ENCODE measurements at places on chromosomes 12 and 14.

GRCh38 chr14:40188006-40188405, 755.8 kb upstream of the FBXO33 start:
- no peak for DNase-seq

GRCh38 chr12:68239309-68239982, 13.8 kb upstream of the IL26 start:
- DNase-seq, result no peak

- no peak for DNase-seq
Measured at GRCh38 chr12:104167519-104168458, 29.8 kb upstream of the NFYB start.

- DNase-seq, result no peak
Measured at GRCh38 chr12:5377997-5378592, 53.8 kb upstream of the NTF3 start.

- DNase-seq, result no peak
Measured at GRCh38 chr12:105374303-105374702, 43.8 kb downstream of the C12orf75 start.

- DNase-seq, result no peak
Measured at GRCh38 chr14:85050180-85050579, 479.8 kb upstream of the FLRT2 start.

GRCh38 chr12:48118284-48118871, 786 bp upstream of the PFKM start:
- no peak for DNase-seq

- DNase-seq, result no peak
Measured at GRCh38 chr14:104223101-104224041, 85.0 kb downstream of the KIF26A start.

DNA sequence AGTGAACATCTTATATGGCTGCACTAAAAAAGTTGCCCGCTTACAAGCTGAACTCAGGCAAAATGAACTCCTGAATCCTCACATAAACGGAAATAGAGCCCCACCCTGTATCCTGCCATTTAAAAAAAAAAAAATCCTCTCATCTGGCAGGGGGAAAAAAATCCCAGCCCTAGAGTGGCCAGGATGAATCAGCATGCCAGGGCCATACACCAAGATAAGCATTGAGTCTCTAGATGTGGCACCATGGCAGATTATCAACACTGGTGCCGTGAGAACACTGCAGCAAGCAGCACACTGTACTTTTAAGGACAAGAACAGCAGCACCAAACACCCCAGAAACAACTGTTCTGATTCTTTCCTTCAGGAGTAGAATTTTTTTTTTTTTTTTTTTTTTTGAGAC, 65.5 kb downstream of the RASSF3 start:
- DNase-seq, result no peak

DNA sequence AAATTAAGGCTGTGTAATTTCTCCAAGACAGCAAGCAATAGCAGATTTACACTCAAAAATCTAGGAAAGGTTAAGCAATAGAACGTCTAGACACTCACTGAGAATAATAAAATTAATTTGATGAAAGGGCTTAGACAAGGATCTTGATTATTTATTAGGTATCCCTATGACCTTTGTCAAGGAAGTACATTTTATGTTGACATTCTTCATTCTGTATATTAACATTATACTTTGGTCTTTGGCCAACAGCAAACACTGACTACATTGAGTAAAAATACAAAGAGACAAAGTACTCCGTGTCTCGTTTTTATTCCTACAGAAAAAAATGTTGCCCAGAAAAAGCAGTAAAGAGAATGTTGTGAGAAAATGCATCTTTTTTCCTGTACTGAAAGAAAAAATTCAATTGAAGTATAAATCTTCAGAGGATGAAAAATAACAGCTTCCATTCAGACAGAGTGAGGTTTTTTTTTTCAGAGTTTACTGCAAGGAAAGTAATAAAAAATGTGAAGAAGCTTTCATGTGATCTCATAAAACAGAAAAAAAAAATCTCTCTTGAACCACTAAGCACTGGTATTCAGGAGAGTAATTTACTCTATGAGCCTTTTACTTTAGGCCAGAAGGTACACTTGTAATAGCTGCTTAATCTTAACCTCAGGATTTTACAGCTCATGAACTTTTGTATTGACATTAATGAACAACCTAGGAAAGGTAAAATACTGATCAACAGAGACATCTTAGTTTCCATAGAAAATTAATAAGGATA, 605.0 kb downstream of the FSCB start:
- no peak for DNase-seq

- DNase-seq, result no peak
Measured at GRCh38 chr12:129186952-129187351, 333.7 kb downstream of the GLT1D1 start.

GRCh38 chr12:101634724-101635123, 40.0 kb downstream of the MYBPC1 start:
- DNase-seq, result no peak

- DNase-seq, result no peak
Measured at GRCh38 chr12:107803092-107803491, 28.6 kb downstream of the ASCL4 start.

DNA sequence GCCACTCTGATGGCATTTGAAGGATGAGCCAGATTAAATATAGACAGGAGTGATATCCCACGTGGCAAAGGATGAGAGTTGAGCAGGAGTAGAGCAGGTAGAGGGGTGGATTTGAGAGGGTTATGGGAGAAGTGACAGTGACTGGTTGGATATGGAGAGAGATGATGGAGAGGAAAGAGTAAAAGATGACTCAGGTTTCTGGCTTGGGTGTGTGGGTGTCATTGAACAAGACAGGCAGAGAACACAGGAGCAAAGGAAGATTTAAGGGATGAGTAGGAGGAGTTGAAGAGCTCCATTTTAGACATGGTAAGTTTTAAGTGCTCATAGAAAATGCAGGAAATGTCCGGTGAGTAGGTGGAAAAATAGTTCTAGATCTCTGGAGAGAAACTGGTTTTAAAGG, 136.9 kb downstream of the EGLN3 start:
- no peak for DNase-seq

GRCh38 chr12:53483225-53483978, 15.9 kb downstream of the MAP3K12 start:
- no peak for DNase-seq

GRCh38 chr14:63616015-63616414, 25.7 kb downstream of the WDR89 start:
- no peak for DNase-seq

- DNase-seq, result no peak
Measured at GRCh38 chr12:96050139-96050538, 14.8 kb upstream of the LTA4H start.

GRCh38 chr14:59087240-59087639, 101.2 kb upstream of the DAAM1 start:
- no peak for DNase-seq

GRCh38 chr12:56014205-56014604, 6.6 kb upstream of the IKZF4 start:
- no peak for DNase-seq

DNA sequence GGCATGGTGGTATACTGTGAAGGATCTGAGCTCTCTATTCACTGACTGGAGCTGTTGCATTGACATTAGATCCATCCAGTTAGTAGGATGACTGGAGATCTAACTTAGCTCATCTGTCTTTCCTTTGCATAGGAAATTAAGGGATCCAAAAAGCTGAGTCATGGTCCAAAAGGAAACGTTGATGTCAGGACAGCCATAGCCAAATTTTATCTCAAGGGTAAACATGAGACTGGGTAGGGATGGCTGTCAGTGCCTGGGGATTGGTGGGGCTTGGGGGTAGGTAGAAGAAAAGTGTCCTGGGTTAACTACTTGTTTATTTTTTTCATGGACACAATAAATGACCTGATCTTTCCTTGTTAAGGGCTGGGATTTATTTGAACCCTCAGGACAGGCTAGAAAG, 4.6 kb downstream of the FAM177A1 start:
- DNase-seq, result no peak

- no peak for DNase-seq
Measured at GRCh38 chr12:116672842-116673516, 64.9 kb downstream of the SPRING1 start.

DNA sequence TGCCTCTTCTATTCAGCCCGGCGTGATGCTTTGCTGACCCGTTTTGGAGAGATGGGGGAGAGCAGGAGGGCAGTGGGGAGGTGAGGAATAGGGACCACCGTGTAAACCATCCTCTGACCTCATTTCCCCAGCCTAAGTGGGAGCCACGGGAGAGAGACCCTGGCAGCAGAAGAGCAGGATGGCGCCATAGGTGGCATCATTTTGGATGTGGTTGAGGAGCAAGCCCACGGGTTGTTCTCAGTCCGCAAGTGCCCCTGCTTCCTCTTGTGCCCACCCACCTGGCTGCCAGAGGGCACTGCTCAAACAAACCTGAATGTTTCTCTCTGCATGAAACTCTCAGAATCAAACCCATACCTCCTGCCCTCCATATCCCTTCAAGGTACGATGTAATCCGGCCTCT, 10.7 kb upstream of the UBC start:
- DNase-seq, result no peak

GRCh38 chr12:38289396-38289795, 27.2 kb upstream of the ALG10B start:
- DNase-seq, result no peak

DNA sequence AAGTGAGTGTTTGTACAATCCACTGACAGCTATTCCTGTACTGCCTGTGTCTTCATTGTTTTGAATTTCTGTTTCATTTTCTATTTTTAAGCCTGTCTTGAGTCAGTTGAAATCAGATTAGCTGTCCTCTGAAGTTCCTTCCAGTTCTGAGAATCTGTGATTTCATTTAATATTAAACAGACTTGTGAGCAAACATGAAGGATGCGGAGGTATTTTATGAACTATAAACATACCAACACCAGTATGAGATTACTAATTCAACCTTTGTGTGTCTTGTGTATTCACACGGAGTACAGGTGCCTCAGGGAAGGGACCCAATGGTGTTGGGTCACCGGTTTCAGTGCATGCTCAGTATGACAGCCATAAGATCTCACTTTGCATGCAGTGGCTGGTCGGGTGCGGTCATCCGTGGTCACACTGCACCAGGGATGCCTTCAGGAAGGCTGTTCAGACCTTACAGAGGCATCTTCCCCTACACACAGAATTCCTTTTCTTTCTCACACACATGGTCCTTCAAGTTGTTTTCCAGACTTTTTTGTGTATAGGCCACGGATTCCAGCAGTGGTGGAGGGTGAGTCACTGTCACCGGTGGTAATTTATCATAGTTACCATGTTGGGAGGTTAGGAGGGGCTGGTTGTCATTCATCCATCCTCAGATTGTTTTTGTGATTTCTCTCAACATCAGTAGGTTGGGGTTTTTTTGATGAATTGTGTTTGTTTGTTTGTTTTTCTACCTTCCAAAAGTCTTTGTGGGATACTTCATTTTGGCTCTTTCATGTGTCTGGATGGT, 103.0 kb upstream of the SFSWAP start:
- no peak for DNase-seq

GRCh38 chr12:110853836-110854235, 7.0 kb downstream of the CCDC63 start:
- DNase-seq, result no peak

DNA sequence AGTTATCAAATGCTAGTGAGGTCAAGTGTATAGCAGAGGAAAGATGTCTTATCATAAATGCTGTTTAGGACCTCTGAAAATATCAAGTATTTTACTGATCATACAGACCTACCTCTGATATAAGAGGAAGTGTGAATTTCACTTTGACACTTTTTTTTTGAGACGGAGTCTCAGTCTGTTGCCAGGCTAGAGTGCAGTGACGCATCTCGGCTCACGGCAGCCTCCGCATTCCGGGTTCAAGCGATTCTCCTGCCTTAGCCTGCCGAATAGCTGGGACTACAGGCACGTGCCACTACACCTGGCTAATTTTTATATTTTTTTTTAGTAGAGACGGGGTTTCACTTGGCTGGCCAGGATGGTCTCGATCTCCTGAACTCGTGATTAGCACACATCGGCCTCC, 55.1 kb upstream of the PIK3C2G start:
- DNase-seq, result no peak

DNA sequence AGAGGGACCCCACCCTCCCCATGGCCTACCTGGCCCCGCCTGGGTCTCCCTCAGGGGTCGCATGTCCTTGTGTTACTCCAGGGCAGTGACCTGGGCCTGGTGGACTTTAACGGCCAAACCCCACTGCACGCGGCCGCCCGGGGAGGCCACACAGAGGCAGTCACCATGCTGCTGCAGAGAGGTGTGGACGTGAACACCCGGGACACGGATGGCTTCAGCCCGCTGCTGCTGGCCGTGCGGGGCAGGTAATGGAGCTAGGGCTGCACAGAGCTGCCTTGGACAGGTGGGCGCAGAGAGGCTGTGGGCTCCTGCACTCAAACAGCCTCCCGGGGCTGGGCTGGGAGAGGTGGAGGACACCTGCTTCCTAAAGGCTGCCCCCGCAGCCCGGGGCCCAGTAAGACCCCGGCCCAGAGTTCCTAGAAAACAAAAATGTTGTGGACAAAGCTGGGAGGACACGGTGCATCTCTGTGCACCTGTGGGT, 21.6 kb downstream of the ASPG start:
- DNase-seq, result no peak

- DNase-seq, result no peak
Measured at GRCh38 chr12:7749442-7749841, 2.3 kb upstream of the CLEC4C start.

DNA sequence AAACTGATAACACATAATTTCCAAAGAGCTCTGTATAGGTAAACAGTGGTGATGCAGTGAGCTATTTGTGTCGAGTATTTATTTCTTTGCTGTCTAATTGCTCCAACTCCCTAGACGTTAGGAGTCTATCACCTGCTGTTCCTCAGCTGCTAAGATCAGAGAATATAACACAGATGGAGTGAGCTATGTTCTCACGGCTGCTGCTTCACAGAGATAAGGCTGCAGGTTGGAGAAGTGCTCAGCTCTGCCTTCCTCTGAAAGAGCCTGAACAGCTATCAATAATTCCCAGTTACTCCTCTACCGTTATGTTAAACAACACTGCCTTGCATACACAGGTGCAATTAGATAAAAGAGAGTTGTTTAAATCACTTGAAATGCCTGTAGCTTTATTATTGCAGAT, 103.2 kb upstream of the MDGA2 start:
- no peak for DNase-seq

- DNase-seq, result no peak
Measured at GRCh38 chr12:26198742-26199141, 3.4 kb downstream of the SSPN start.

- DNase-seq, result no peak
Measured at GRCh38 chr12:124953689-124954405, 35.1 kb downstream of the DHX37 start.

GRCh38 chr12:122452701-122453285, 30.3 kb upstream of the CLIP1 start:
- DNase-seq, result no peak

DNA sequence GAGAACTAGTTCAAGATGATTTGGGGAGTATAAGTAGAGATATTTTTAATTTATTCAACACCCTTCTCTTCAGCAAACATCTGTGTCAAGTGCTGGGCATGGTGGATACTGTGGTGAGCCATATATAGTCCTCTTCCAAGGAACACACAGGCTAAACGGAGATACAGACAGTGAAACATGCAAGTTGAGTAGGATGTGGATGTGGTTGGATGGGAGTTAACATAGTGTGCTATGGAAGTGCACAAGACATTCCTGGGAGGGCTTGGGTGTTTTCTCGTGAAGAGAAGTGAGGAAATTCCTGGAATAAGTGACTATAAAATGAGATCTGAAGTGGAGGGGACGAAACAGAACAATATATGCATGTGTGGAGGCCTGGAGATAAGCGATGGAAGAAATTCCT, 181.1 kb upstream of the NPAS3 start:
- no peak for DNase-seq

Measured in stimulated activated CD4-positive, alpha-beta T cell treated with anti-CD3 and anti-CD28 coated beads, TNF-alpha, amount 100 ng/mL, for 1 hour (primary cell).